Stimulated activated CD8-positive, alpha-beta memory T cell treated with anti-CD3 and anti-CD28 coated beads, Interleukin-7, amount 100 ng/mL, for 1 hour (primary cell): ENCODE measurements at places on chromosomes 6 and 20.

DNA sequence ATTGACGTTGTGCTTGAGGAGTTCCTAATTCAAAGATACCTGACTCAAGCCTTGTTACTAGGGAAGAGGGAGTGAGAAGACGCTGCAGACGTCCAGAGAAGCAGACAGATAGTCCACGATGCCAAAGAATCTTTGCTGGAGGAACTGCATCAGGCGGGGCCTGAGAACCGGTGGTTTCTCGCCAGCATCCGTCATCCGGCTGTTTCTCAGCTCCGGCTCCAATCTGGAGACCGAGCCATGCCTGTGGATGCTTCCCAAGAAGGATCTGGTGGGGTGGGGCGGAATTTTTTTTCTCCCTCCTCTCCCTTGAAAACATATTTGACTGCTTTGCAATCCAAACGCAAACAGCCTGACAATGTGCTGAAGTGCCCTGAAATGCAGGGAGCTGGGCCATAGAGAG, 125.8 kb upstream of the SRSF6 start:
- DNase-seq = no peak

GRCh38 chr20:34022151-34022838, 28.6 kb downstream of the RALY start:
- no peak for DNase-seq

DNA sequence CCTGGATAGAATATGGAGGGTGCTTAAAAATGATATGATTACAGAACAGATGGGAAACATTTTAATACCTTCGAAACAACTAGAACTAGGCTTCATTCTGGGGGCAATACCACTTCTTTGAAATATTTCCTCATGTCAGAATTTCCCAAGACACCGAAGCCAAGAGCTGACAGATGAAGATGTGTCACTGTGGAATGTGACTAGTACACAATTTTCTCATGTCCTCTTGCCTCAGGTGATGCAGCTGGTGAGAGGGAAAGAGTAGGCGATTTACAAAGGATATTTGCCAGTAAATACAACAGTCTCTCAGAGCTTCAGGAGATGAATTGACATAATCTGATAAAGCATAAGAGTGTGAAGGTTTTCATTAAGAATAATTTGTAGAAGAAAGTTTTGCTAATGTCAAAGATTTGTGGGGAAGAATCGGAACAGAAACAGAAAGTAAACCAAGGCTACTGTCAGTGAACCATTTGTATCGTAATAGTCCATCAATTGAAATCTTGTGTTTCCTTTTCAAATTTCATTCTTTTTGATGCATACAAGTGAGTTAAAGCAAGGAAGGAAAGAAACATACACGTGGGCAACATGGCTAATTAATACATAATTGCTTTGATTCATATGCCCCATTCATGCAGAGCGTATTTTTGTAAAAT, 164.7 kb upstream of the CCN2 start:
- DNase-seq = no peak

DNA sequence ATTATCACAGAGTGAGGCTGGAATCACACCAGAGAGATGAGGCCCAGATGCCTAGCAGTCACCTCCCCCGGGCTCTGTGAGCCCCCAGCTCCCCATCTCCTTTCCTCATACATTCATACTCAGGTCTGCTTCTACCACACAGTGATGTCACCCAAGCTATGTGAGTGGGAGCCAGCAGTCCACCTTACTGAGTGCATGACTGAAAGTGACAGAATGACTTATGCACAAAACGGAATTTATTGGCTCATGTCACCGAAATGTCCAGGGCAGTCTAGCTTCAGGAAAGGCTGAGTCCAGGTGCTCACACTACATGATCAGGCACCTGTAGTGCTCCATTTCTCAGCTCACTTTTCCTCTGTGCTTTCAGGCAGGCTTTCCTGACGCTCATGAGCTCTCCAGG, 36.7 kb upstream of the CCN6 start:
- DNase-seq = no peak

- no peak for DNase-seq
These were observed 13.8 kb downstream of the ATXN1 start for GRCh38 chr6:16747232-16748024.

GRCh38 chr6:2029130-2029794, 216.1 kb downstream of the GMDS start:
- DNase-seq = no peak

DNA sequence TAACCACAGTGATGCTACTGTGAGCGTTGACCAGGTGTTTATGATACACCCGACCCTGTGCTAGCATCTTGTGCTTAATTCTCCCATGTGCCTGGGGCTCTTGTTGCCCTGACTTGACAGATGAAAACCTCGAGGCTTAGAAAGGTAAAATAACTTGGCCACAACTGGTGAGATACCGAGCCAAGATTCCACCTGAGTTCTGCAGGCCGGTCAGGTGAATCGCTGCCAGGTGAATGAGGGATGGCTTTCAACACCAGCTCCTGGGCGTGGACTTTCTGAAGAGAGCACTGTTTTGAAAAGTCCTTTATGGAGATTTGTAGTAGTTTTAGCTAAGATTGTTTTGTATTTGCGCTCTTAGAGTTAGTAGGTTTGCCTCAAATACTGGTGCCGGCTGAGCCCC, 12.2 kb upstream of the ZNF831 start:
- no peak for DNase-seq

GRCh38 chr20:36720510-36720909, 25.4 kb downstream of the NDRG3 start:
- no peak for DNase-seq

DNA sequence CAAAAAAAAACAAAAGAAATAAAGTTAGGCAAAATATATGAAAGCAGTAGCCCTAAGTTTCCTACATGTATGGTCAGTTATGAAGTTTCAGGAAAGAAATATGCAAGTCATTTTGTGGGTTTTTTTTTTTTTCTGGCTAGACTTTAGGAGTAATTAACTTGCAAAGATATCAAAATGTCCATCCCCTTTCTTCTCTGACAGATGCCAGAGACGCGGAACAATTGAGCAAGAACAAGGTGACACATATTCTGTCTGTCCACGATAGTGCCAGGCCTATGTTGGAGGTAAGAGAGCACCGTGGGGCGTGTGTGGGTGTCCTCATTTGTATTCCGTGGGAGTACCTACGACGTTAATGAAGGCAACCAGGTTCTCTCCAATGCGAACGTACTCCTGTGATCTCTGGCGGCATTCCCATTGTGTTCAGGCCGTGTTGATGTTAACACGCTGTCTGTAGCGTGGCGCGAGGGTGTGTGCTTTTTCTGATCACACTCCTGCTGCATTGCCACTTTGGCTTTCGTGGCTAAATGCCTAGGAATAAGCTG, 19.5 kb downstream of the DUSP22 start:
- DNase-seq = no peak

- DNase-seq = no peak
These were observed 25.4 kb upstream of the FOXF2 start for GRCh38 chr6:1363729-1364572.

GRCh38 chr6:47621838-47622449, 76.4 kb upstream of the ADGRF4 start:
- no peak for DNase-seq

DNA sequence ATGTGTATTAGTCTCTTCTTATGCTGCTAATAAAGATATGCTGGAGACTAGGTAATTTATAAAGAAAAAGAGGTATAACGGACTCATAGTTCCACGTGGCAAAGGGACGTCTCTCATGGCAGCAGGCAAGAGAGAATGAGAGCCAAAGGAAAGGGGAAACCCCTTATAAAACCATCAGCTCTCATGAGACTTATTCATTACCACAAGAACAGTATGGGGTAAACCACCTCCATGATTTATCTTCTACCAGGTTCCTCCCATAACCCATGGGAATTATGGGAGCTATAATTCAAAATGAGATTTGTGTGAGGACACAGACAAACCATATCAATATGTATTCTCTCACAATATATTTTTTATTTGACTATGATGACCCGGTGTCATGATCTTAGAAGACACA, 109.1 kb downstream of the UTRN start:
- no peak for DNase-seq

- DNase-seq = peak; percentile 4
These were observed at the start of gene OPRM1 for GRCh38 chr6:154039231-154039842. Gene OPRM1, plus strand, starts transcription at chr6:154039240. Its CDS starts 305 bp downstream, at chr6:154039545.

- no peak for DNase-seq
These were observed 60.8 kb downstream of the NPEPL1 start for GRCh38 chr20:58753267-58753921.

- DNase-seq = peak; percentile 40
These were observed 31.7 kb upstream of the TBPL1 start for GRCh38 chr6:133921249-133921859.

DNA sequence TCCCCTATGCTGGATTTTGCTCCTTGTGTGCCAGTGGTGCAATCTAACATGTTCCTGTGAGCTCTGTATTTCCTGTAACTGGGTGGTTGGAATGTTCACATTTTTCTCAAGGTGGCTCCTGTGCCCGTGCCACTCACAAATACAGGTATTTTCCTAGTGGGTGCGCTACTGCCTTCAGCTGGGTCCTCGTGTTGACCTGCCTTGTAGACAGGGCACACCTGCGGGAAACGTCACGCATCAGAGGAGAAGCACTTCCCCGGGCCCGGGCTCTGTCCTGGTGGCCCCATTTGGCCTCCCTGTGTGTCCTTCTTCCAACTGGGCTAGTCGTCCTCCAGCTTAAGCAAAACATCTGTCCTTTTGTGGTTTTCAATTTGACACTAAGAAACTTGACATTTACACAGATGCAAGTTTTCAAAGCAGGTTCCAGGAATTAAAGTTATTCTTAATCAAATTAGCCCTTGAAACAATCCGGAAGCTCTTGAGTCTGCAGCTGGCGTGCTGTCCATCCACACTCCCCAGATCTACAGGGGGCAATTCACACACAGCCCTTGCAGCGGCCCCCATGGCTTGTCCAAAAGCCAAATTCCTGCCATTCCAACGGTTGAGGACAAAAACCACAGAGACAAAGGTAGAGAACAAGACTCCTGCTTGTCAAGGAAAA, 275.1 kb downstream of the CDC5L start:
- DNase-seq = no peak

DNA sequence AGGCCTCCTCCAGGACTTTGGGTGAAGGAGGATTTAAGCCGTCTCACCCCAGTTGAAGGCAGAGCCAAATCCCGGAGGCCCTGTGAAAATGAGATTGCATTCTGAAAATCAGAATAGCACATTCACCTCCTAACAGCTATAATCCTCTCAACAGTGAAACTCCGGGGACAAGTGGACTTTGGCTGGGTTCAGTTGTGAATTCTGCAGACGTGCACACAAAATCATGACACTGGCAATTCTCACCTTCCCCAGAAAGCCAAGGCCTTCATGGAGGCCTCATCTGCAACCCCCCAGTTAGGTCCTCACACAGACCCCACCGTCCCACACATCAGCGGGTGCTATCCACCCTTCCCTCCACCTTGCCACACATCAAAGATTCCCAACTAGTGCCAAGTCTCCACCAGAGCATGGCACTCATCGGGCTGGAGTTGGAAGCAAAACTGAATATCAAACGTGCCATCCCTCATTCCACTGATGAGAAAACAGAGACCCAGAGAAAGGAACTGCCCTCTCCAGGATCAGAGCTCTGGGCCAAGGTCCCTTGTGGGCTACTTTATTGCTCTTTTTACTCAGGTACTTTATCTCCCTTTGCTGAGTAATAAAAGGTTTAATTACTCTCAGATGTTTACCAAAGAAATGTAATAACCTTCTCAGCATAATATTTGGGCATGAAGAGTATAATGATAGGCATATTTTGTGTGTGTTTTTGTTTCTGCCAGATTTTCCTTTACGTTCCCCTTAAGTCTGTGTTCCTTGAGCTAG, 4.8 kb upstream of the BTNL2 start:
- no peak for DNase-seq

DNA sequence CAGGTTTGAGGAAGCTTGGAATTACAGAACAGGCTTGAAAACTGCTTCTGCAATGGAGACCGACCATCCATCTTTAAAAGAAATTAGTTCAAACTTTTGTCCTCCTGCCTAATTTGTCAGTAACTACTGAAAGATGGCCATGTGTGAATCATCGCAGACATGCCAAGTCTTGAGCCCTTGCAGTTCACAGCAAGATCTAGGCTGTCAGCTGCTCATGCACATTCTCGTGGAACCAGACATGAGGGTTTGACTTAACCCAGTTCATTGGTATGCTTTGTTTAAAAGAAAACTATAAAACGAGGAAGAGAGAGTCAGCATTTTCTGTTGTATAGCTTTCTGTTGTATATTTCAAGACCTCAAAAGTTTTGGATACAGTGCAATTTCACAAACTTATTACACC, 74.0 kb upstream of the SAMD5 start:
- no peak for DNase-seq

DNA sequence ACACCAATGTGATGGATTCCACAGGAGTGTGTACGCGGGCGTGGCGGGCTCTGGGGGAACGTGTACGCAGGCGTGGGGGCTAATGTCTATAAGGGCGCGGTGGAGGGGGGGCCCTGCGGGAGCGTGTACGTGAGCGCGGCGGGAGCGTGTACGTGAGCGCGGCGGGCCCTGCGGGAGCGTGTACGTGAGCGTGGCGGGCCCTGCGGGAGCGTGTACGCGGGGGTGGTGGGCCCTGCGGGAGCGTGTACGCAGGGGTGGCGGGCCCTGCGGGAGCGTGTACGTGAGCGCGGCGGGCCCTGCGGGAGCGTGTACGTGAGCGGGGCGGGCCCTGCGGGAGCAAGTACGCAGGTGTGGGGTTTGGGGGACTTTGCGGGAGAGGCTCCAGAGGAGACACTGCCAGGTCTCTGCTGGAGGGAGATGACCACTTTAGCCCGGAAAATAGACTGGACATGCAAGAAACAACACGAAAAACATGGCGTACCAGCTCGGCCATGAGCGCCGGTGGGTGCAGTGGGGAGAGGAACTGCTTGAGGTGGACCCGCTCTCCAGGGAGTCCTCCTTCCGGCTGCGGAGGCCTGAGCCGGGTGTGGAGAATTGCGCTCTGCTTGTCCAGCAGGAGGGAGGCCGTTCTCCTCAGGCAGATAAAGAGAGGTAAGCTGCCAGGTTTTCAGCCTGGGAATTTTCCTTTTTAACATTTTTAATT, 27.8 kb upstream of the SMOC2 start:
- no peak for DNase-seq

DNA sequence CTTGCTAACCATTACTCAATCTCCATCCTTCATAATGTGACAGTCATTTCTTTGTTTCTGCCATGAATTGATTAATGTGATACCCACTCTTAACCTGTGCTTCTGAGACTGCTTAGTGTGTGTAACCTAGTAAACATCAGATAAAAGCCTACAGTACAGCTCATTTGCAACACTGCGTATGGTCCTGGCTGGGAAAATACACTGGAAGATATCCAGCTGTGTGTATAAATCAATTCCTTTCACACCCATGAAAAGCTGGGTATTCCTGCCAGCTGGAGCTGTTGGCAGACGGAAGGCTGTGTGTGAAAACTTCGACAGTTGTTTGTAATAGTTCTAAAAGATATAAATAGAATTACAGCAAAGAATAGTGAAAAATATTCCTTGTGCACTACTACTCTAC, 509.2 kb downstream of the FRK start:
- DNase-seq = no peak
